Suppressor macrophage treated with lipopolysaccharide for 1 hour (primary cell): ENCODE measurements at places on chromosomes 2 and 18.

DNA sequence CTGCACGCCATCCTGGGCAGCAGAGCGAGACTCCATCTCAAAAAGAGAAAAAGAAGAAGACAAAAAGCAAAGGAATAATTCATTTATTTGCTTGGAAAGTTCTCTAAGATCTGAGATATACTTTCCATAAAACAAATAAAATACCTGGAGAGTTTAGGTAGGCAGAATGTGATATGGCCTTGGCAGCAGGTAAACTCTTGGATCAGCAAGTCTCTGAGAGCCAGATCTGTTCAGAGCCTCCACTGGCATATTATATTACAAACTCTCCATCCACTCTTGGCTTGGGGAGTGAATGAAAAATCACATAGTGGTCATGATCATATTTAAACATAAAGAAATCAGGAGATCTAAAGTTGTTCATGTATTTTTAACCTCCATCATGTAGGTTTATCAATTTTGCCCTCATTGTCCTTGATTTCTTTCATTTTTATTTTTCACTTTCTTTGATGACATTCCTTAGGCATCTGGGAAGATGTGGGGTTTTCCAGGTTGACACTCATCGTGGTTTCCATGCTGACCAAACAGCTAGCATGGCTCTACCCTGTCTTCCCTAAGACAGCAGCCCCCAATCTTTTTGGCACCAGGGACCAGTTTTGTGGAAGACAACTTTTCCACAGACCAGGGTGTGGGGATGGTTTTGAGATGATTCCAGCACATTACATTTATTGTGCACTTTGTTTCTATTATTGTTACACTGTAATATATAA lies 10.2 kb downstream of the LRRFIP1 start:
- DNase-seq: peak; percentile 38

GRCh38 chr2:21220930-21221329 lies 97.2 kb downstream of the TDRD15 start:
- peak; percentile 55 for DNase-seq

DNA sequence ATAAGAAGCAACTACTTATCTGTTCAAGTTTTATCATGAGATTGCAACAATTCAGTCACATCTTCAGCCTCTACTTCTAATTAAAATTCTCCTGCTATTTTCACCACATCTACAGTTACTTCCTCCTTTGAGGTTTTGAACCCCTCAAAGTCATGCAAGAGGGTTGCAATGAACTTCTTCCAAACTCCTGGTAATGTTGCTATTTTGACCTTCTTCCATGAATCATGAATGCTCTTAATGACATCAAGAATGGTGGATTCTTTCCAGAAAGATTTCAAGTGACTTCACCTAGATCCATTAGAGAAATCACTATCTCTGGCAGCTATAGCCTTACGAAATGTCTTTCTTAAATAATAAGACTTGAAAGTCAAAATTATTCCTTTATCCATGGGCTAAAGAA lies 1052.8 kb upstream of the NRXN1 start:
- DNase-seq: no peak

- DNase-seq: no peak
Observed at GRCh38 chr2:6459138-6459537, 406.6 kb downstream of the CMPK2 start.

DNA sequence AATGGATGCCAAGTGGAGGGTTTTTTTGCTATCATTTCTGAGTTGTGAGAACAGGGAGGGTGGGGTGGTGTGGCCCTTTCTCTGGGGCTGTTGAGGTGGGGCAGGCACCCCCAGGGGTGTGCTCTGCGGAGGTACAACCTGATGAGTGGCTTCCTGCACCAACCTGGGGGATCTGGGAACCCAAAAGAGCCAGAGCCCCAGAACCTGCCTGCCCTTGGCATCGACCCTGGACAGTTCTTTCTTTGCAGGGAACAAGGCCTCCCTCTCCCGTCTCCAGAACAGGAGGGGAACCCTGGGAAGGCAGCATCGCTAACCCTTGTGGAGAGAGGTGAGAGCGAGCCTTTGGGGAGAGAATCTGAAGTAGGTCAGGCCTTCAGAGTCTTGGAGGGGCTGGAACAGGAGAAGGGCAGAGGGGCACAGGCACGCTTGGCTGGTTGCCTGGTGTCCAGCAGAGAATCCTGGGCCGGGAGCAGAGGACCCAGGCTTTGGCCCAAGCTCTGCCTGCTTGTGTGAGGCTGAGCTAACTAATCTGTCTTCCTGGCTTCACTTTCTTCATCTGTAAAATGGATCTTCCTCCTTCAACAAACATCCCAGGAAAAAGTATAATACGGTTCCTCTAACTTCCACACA lies 84.9 kb downstream of the RHOB start:
- no peak for DNase-seq

DNA sequence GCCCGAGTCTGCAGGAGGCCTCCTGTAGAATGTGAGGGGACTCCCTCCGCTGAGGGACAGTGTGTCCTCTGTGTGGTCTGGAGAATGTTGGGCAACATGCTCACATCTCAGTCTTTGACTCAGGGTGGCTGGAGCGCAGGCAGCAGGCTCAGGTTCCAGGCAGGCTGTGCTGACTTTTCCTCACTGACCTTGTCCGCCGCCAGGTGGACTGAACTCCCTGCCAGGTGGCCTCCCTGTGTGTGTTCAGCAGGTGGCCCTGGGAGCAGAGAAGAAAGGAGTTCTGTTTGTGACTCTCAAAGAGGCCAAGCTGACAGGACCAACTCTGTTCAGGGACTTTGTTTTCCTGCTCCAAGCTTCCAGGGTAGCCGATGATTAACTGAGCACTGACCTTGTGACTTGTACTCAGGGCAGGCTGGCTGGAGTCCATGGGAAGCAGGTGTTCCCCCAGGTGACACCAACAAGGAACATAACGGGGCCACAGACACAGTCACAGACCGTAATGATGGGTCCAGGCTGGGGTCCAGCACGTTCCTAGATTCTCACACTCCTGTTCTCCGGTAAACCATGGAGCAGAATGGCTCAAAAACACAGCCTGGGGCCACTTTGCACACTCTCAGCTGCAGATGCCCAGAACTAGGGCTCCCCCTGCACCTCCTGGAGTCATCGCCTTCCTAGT lies 439.8 kb downstream of the RNF144A start:
- DNase-seq: no peak

DNA sequence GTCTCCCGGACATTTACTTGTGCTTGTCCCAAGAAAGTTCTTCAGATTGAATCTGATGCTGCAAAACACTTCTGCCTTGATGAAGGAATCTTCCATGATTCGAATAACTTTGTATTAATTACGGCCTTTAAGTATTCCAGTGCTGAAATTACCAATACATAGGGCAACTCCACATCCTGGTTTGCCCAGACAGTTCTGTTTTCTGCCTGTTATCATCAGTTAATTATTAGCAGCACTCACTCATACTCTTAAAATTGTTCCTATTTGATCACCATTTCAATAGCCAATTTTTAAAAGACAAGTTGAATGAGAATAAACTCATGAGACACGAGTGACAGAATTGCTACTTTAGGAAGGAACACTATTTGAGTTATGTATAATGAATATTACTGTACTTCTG lies 620.7 kb upstream of the ZEB2 start:
- no peak for DNase-seq

DNA sequence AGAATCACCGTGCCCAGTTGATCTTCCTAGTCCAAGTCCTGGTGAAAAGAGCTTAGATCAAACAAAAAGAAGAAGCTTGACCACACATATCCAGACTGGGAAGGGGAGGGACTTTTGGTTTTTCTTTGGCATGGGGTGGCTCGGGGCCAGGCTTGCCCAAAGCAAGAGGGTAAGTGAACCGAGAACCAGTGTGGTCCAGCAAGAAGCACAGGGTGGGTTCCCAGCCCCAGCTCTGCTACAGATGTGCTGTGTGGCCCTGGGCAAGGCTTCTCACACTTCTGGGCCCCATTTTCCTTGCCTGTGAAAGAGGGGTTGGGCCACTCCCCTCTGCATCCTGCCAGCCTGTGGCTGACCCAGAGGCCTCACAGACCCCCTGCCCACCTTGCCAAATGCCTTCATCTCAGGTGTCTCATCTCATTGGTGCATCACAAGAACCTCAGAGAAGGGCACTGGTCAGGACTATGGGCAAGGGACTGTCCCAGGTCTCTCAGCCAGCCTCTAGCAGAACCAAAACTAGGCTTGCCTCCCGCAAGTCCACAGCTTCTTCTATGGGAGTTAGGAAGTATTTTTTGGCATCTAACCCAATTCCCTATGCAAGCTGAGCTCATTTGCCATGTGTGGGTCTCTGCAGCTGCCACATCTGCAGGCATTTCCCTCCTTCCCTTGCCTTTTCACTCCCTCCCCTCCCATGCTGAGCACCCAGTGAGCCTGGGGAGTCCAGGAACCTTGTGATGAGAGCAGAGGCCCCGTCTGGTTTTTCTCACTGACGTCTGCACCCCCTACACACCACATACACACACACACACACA lies 6.9 kb downstream of the ATP6V1B1 start:
- no peak for DNase-seq

DNA sequence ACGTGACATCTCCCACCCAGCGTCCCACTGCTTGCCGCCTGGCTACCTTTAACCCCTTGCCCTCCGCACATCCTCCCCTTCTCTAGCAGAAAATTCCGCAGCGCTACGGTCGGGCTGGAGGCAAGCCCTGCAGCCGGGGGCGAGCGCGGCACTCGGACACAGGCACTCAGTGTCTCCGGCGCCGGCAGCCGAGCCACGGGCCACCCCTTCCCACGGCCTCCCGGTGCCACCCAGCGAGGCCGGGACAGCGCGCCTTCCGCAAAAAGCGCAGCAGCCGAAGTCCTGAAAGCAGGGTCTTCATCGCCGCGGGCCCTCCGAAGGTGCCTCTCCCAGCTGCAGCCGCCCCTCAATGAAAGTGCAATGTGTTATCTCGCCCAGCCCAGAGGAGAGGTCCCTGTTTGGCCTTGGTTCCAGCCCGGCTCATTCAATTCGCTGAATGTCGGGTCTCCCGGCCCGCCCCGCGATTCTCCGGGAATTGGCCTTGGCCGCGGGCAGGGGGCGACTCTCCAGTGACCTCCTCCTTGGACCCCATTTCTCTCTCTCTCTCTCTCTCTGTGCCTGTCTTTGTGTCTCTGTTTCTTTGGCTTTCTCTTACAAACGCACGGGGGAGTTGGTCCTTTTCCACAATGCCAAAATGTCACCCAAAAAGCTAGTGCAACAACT lies 1.1 kb downstream of the DLGAP1 start:
- no peak for DNase-seq

- peak; percentile 53 for DNase-seq
Observed at GRCh38 chr2:118013221-118013723, 598 bp downstream of the CCDC93 start.

GRCh38 chr2:56021579-56021978 lies 98.0 kb upstream of the EFEMP1 start:
- DNase-seq: no peak

GRCh38 chr2:218371983-218372350 lies 10.1 kb upstream of the SLC11A1 start:
- peak; percentile 46 for DNase-seq
